ENCODE measurements at places on chromosomes 1 and 21.
A peak's percentile ranks its signal among the peaks of the same experiment; 100 is the strongest.

GRCh38 chr21:41874611-41875010 is 4.5 kb downstream of the PRDM15 start:
- DNase-seq = no peak

GRCh38 chr1:94873520-94874351 is 53.2 kb downstream of the CNN3 start:
- DNase-seq = peak; percentile 51

GRCh38 chr1:207987164-207987563 is 76.2 kb upstream of the CD34 start:
- DNase-seq = no peak

- no peak for DNase-seq
Measured at GRCh38 chr1:18646786-18647410, 16.3 kb downstream of the PAX7 start.

DNA sequence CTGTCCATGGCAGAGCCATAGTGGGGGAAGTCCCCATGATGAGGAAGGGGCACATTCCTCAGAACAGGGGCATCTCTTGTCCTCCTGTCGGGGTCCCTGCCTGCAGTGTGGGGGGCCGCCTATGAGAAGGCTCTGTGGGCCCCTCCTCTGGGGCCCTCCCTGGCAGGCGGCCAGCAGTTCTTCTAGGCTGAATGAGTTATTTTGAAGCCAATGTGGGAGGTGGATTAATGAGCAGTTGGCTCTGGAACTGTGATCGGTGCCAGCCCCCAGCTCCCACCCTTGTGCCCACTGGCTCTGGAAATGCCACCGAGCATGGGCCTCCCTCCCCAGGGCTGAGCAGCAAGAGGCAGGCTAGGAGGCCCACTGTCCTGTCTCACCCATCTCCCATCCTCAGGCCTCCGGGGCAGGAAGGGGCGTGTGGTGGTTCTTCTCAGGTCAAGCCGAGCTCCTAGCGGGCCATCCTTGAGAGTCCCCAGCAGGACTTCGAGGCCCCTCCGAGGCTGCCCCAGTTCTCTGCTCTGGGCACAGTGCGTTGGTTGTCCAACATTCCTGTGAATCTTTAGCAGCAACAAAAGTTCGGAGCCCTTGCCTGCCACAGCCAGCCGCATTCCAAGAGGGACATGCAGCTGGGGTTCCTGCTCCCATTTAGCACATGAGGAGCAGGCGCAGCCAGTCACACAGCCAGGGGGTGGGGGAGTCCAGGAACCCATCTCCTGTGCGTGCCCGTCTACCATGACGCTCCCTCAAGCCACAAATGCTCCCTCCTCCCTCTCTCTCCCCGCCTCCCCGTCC is 57.2 kb downstream of the EDN2 start:
- DNase-seq = no peak

DNA sequence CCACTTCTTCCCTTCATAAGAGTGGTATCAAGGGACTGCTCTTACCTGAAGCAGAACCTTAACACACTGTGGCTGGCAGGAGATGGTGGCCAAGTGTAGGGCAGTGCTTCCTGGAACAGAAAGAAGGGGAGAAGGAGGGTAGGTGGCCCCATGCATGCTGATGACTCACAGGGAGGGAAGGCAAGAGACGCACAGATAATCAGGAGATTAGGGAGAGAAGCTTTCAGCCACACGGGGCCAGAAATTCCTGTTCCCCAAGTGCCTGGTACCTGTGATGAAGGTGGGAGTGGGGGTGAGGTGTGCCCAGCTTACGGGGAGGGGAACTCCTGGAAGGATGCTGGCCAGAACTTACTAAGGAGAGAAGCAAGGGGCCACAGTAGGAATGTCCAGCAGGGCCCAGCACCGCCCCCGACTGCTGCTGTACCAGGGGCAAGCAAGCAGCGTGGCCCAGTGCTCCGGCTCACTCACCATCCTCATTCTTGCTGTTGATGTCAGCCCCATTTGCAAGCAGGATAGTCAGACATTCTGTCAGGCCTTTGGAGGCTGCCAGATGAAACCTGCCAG is 7.7 kb downstream of the ANKRD35 start:
- DNase-seq = no peak

DNA sequence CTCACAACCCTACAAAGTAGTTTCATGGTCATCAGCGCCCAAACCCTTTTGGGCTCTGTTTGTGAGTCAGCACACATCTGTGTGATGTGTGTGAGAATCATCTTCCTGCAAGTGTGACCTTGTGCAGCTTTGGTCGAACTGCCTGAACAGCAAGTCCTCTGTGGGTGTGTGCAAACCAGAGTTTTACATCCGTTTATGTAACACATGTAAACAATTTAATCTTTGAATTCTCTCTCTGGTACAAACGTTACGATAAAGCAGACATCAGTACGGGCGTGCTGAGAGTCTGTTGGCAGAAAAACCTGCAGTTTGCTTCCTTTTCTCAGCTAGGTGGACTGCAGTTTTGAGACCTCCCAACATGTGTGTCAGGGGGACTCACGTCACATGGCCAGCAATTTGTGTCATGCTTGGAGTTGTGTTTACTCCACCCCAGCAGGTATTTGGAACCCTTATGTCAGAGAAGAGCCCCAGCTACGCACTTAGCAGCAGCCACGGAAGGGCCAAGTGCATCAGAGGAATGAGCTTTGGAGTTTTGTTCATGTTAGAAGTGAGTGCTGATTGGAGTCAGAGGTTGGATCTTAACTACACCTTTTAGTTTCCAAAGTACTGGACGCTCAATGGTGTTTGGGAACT is 230.8 kb downstream of the PAPPA2 start:
- no peak for DNase-seq

- no peak for DNase-seq
Measured at GRCh38 chr1:90936061-90936460, 85.8 kb downstream of the ZNF644 start.

- DNase-seq = no peak
Measured at GRCh38 chr1:89360716-89361115, 3.1 kb upstream of the GBP6 start.

- no peak for DNase-seq
Measured at GRCh38 chr1:13517193-13517812, 3.5 kb upstream of the LRRC38 start.

DNA sequence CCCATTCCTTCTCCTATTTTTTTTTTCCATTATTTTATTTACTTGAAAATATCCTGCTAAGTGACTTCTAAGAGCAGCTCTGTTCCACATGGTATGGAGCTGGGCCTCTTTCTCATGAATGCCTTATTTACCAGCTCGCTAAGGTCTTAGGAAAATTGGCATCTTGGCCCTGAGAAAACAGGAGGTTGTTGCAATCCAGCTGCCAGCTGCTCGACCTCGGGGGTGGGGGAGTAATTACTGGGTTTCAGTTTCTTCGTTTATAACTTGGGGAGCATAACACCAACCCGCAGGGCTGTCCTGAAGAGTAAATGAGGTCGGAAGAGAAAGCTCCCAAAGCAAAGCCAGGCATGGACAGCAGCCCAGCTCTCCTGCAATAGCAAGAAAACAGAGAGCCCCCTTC is 176.3 kb downstream of the AJAP1 start:
- DNase-seq = no peak

GRCh38 chr1:159737238-159737916 is 23.0 kb upstream of the CRP start:
- DNase-seq = no peak

DNA sequence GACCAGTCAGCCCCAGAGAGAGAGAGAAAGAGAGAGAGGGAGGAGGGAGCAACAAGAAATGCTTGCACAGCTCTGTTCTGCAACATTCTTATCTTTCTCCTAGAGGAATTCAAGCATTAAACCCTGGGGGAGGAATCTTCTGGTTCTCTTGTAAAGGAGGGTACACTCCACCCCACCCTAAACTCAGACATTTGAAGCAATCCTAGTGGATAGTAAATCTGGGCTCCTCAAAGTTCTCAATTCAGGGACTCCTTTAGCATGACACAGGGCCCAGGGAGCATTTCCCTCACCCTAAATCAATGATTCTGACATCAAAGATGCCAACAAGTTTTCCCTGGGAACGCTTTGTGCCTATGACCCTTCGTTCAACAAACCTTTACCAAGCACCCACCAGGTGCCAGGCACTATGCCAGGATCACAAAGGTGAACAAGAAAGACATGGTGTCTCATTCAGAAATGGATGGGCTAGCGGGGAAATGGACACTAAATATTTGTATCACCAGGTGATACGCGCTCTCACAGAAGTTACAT is 11.9 kb upstream of the CAPN2 start:
- no peak for DNase-seq

DNA sequence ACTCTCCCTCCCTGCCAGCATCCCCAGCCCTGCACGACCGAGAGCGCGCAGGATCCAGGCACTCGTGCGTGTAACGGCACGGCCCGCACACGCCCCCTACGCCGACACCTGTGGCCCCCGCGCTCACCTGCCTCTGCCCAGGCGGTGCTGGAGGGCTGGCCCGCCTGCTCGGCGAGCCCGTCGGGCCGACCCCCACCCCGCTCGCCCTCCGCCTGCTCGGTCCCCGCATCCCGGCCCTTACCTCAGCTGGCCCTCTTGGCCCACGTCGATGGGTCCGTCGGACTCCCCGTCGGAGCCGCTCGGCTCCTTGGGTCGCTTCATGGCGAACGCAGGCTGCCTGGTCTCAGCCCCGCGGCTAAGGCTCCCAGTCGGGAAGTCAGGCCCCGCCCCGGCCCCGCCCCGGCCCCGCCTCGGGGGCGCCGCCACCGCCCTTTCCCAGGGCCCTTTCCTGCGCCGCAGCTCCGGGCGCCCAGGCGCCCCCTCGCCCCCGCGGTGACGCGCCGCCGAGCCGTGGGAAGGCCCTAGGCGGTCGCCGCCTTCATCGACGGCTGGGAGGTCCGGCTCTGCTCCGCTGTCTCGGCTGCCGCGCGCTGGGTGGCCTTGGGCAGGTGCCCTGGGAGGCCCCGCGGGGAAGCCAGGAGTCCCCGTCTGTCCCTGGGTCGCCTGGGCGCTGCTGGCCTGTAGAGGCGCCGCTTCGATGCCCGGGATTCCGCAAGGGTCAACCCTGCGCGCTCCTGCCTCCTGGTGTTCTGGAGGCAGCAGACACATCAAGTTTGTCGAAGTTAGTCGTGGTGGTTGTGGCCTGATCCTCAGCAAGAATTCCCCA is at the start of gene HEYL:
Gene HEYL, minus strand, starts transcription at position 339 of the 826 bp plus-strand sequence. Its CDS starts 18 bp downstream, at position 321.
- peak; percentile 100 for DNase-seq

GRCh38 chr1:220550811-220551399 is 23.0 kb downstream of the MARK1 start:
- no peak for DNase-seq

DNA sequence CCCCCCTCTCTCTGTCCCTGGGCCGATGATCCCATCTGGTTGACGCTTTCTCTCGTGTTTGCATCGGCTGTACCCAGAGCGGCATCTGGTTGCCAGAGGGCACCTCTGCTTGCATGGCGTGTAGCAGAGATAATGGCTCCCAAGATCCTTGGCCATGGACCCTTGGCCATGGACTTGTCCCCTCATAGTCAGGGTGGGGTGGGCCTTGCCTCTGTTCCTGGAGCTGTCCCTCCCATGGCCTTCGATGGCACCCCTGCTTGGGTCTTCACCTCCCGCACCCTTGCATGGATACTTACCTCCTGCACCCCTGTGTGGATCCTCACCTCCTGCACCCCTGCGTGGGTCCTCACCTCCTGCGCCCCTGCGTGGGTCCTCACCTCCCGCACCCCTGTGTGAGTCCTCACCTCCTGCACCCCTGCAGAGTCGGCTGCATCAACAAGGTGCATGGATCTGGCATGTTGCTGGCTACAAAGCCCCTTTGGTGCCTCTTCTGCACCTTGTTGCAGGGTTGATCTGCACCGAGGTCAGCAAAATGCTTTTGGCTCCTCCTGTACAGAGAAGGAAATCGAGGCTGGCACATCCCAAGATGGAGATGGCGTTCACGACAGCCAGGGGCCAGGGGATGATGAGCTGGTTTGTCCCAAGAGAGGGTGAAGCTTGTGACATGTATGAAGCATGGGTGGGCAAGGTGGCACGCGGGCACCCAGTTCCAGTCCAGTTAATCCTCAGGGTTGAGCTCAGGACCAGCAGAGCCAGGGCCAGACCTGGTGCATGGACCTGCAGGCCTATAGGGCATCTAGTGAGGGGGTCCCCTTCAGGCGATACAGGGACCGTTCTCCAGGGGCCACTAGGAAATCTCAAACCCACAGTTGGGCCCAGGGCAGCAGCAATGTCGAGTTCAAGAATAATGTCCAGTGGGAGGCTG is 46.1 kb upstream of the C1orf174 start:
- DNase-seq = no peak

All from NCI-H510A (cell line).